Type B pancreatic cell (in vitro differentiated cells): ENCODE measurements at places on chromosomes 5 and 9. TPM values are rescaled to one million over a fixed set of nuclear protein-coding genes. Genes with fewer than 3 reads are reported as not detected.
A peak's percentile ranks its signal among the peaks of the same experiment; 100 is the strongest.

DNA sequence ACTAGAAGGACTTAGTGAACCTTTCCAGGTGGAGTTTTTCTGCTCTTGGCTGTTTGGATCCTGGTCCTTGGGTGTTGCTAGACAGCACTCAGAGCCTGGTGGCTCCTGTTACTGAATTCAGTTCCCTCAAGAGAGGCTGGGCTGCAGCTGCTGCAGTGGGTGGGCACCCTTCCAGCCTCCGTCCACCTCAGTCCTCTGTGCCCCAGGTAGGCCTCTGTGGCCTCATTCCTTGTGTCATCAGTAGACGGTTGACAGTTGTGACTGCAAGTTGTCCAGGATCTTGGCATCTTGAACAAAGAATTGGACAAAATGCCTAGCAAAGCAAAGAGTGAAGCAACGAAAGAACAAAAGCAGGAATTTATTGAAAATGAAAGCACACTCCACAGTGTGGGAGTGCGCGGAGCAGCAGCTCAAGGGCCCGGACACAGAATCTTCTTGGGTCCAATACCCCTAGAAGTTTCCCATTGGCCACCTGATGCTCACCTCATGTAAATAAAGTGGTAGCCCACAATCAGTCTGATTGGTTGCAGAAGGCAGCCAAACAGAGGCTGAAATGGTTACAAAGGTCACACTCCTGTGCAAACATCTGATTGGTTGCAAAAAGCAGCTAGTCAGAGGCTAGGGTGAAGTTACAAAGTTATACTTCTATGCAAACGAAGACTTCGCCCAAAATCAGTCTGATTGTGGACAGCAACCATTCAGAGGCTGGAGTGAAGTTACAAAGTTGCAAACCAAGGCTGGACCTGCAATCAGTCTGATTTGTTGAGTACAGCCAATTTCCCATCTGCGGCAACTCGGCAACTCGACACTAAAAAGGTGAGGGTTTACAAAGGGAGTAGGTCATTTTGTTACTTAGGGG is 40.1 kb downstream of the F2R start:
- no peak overlapping the region for H3K4me3 ChIP-seq
- peaks cover 6% of the 10 kb centered on the region for H3K27me3 ChIP-seq
- DNase-seq = no peak
- H3K27ac ChIP-seq = no peak overlapping the region

GRCh38 chr5:132493241-132493640 is 2.7 kb upstream of the IRF1 start:
- peak; percentile 13 for DNase-seq
- peaks cover 5% of the 10 kb centered on the region for H3K4me1 ChIP-seq
- H3K36me3 ChIP-seq = no peaks in the 10 kb centered on the region

DNA sequence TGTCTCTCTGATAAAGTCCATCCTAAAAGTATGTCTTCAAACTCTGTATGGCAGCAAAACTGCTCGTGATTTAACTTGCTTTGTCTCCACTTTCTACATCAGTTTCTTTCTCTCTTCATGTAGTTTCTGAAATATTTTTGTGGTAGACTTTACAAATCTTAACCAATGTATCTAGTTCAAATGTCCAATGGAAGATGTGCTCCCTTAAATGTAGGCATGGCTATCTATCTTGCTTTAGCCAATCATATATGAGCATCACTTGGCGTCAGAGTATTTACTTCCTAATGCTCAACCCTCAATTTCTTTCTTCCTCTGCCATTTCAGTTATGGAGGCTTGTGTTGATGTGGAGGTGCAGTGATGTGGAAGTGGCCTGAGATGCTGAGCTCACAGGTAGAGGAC is 206.1 kb upstream of the ZNF608 start:
- no peaks in the 10 kb centered on the region for H3K36me3 ChIP-seq
- peaks cover 5% of the 10 kb centered on the region for H3K27me3 ChIP-seq
- no peak for DNase-seq

- no peak for DNase-seq
- H3K4me1 ChIP-seq = peaks cover 31% of the 10 kb centered on the region
- no peak overlapping the region for H3K4me3 ChIP-seq
- H3K36me3 ChIP-seq = no peaks in the 10 kb centered on the region
- peak overlapping the region; percentile 53 for H3K27ac ChIP-seq
- H3K27me3 ChIP-seq = peaks cover 24% of the 10 kb centered on the region
Observed at GRCh38 chr5:135705141-135705631, 126.4 kb upstream of the CXCL14 start.

DNA sequence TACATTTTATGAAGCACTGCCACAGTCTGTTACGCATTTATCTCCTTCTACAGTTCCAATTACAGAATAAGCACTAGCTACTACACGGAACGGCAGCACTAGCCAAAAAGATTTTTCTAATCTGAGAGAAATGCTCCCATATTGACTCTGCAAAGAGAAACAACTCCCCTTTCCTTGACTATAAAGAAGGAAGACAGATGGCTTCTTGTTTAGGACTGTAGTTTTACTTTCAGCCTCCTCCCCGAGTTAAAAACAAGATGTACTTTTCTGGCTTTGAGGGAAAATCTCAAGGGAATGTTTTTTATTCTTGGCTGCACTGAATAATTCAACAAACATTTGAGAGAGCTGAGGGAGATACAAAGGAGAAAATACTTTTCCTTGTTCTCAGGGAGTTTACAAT is 1.9 kb upstream of the SLC44A1 start:
- no peaks in the 10 kb centered on the region for H3K36me3 ChIP-seq

DNA sequence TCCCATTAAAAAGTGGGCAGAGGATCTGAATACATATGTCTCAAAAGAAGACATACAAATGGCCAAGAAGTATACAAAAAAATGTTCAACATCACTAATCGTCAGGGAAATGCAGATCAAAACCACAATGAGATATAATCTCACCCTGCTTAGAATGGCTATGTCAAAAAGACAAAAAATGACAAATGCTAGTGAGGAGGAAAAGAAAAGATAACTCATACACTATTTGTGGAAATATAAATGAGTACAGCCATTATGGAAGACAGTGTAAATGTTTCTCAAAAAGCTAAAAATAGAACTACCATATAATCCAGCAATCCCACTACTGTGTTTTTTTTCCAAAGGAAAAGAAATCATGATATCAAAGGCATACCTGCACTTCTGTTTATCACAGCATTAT is 450.7 kb downstream of the EFNA5 start:
- no peak overlapping the region for H3K27ac ChIP-seq
- H3K4me1 ChIP-seq = peaks cover 6% of the 10 kb centered on the region
- H3K27me3 ChIP-seq = peaks cover 7% of the 10 kb centered on the region
- H3K4me3 ChIP-seq = no peak overlapping the region
- DNase-seq = no peak

- H3K27ac ChIP-seq = no peak overlapping the region
- no peaks in the 10 kb centered on the region for H3K4me1 ChIP-seq
- peaks cover 11% of the 10 kb centered on the region for H3K27me3 ChIP-seq
- no peak for DNase-seq
- H3K4me3 ChIP-seq = no peak overlapping the region
- H3K36me3 ChIP-seq = no peaks in the 10 kb centered on the region
Observed at GRCh38 chr9:68627594-68627993, 77.4 kb upstream of the PIP5K1B start.

- no peaks in the 10 kb centered on the region for H3K27me3 ChIP-seq
- DNase-seq = no peak
- no peak overlapping the region for H3K4me3 ChIP-seq
- peaks cover 11% of the 10 kb centered on the region for H3K4me1 ChIP-seq
Observed at GRCh38 chr5:128014578-128014977, 69.0 kb upstream of the SLC12A2 start.

- peaks cover 10% of the 10 kb centered on the region for H3K4me1 ChIP-seq
- peak overlapping the region; percentile 90 for H3K4me3 ChIP-seq
- H3K27ac ChIP-seq = peak overlapping the region; percentile 94
- H3K36me3 ChIP-seq = no peaks in the 10 kb centered on the region
- peak; percentile 76 for DNase-seq
Observed at GRCh38 chr9:96566498-96567202, 53.0 kb downstream of the CDC14B start.

DNA sequence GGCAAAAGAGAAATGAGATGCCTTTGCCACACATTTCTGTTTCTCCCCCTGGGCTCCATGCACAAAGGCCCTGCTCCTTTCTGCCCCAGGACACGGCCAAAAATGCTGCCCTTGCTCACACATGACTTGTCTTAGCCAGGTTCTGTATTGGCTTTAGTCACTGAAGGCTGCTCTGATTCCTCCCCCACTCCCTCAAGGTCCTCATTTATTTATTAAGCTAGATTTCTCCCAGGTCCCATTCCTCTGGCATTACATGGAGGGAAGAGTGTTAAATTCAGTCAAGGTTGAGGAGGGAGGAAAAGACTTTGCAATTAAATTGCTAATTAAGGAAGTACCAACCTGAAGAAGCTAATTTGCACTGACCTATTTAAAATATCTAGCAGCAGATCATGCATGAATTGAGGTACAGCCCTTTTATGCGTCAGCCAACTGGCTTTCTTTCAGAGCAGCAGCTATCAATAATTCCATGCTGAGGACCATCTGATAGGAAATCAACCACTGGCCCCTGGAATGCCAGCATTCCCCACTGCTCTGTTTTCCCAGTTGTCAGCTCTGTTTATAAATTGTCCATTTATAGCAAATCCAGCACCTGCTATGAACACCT is 81.2 kb upstream of the MAP3K1 start:
- no peaks in the 10 kb centered on the region for H3K27me3 ChIP-seq
- peak overlapping the region; percentile 6 for H3K4me3 ChIP-seq
- peaks cover 48% of the 10 kb centered on the region for H3K4me1 ChIP-seq
- no peak for DNase-seq
- no peaks in the 10 kb centered on the region for H3K36me3 ChIP-seq

DNA sequence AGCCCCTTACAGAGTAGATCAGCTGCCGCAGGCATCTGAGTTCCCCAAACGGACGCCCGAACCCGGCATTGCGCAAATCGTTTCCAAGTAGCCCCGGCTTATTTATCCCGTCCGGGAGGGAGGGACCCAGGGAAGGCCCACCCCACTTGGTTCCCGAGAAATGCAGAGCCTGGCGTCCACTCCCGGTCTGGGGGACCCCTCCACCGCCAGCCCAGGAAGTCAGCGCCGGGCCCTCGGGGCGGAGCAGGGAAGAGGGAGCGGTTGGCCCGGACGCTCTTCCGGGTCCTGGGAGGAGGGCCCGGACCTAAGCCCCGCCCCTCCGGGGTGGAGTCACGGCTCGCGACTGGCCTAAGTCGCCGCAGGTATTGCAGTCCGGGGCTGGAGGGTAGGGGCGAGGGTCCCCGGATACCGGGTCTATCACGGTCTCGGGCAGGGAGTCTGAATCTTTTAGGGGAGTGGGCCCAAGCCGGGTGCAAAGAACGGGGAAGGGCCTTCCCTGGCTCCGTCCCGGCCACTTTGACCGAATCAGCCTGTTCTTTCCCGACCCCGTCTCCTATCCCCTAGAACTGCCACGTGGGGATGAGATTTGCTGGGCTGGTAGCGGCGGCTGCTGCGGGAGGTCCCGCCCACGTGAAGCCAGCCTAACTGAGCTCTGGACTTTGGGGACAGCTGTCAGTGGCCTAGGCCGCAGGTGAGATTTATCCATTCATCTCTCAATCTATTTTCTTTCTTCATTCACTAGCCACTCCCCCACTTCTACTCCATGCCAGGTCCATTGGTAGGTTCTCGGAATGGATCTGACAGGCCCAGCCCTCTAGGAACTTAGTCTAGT is at the start of gene RABEPK:
Gene RABEPK (plus strand): TSS at position 327 of the 832 bp plus-strand sequence. CDS start 2,472 bp downstream, outside the sequence.
- peak within 1 kb of the TSS; percentile 95 for H3K4me3 ChIP-seq
- H3K36me3 ChIP-seq = peaks cover 12% of the 10 kb centered on the region
- DNase-seq = peak; percentile 92
- H3K4me1 ChIP-seq = peaks cover 15% of the 10 kb centered on the region

DNA sequence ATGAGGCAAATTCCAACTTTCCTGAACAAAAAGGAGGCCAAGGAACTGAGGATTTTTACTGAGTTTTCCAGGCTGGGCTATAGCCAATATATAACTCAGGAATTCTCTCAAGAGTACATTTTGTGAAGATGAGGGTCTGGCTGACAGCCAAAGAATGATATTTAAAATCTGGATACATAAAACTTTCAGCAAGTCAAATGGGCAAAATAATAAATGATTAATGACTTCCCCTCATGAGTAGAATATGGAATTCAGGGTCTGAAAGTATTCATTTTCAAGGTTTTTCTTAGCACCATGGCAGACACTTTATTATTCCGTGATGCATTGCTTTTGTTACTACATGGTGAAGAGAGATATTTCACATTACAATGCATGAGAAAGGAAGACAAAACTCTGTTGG is 7.8 kb downstream of the FAM81B start:
- DNase-seq = no peak
- peaks cover 13% of the 10 kb centered on the region for H3K27me3 ChIP-seq
- no peak overlapping the region for H3K27ac ChIP-seq
- no peaks in the 10 kb centered on the region for H3K36me3 ChIP-seq

DNA sequence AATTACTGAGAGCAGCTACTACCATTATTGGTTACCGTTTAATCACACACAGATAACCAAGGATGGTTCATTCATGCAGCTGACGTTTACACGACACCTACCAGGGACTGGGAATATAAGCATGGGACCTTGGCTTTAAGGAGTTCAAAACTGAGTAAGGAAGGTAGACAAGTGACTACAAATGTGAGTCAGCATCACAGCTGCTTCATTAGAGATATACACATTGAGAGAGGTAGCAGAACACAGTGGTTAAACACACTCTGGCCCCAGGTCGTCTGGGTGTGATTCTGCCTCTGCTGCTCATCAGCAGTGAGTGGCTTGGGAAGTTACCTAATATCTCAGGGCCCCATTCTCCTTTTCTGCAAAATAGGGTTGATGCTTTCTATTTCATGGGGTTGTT is 268.6 kb downstream of the NR3C1 start:
- H3K4me1 ChIP-seq = peaks cover 35% of the 10 kb centered on the region
- no peak for DNase-seq
- no peaks in the 10 kb centered on the region for H3K27me3 ChIP-seq
- H3K36me3 ChIP-seq = no peaks in the 10 kb centered on the region

DNA sequence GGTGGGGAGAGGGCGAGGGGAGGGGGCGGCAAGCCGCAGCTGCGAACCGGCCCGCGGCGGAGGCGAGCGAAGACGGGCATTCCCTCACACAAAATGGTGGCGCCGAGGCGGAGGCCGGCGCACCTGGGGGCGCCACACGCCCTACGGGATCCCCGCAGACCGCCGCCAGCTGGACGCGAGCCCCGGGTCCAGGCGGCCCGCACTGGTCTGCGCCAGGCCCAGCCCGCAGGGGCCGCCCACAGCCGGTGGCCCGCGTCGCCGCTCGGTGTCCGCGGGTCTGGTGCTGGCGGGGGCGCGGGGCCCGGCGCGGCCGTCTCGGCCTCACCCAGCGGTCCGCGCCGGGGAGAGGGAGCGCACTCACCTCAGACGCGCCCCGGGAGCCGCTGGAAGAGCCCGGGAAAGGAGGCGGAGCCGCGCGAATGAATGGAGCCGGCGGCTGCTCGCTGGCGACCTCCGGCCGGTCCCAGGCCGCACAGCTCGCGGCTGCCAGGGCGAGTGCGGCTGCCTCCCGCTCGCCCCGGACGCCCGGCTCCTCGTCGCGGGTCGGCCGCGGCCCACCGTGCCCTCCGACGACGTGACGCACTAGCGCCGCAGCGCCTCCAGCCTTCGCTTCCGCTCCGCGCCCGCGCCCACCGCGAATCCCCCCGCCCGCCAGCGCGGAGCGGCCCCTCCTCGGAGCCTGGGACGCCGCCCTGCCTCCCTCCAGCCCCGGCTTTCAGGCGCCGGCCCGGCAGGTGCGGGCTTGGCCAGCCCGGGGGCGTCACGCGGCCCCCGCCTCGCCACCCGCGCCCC is at the start of gene FAM169A:
Gene FAM169A (minus strand): TSS at position 584 of the 792 bp plus-strand sequence. CDS start 24,711 bp downstream, outside the sequence.
- peak; percentile 75 for DNase-seq
- H3K4me1 ChIP-seq = peaks cover 10% of the 10 kb centered on the region
- peak within 1 kb of the TSS; percentile 99 for H3K4me3 ChIP-seq
- peaks cover 9% of the 10 kb centered on the region for H3K27me3 ChIP-seq
- no peaks in the 10 kb centered on the region for H3K36me3 ChIP-seq

Gene CAST
- total RNA-seq = 239 and 388 TPM in 2 replicates

Gene GADD45G
- total RNA-seq = 10.9 and 12.2 TPM in 2 replicates
